ENCODE measurements at places on chromosomes 4 and X.

GRCh38 chr4:184255871-184256642 is 38.4 kb upstream of the ENPP6 start:
- no peak for DNase-seq

GRCh38 chr4:114509340-114509739 is 89.3 kb upstream of the UGT8 start:
- no peak for DNase-seq

DNA sequence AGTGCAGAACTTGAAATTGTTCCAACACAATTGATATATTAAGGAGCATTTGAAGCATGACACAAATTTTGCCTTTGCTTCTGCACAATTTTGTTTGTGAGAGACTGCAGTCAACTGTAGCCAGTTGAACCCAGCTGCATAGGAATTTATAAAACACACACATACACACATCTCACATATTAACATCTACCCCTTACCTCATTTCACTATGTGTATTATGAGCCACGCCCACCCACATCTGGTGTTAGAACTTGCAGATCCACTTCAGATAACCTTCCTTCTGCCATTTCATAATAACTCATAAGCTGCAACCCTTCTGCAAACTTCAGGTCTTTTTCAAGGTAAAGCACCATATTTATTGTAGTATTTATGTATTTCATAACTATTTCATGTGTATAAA is 188.1 kb upstream of the WDFY3 start:
- no peak for DNase-seq

GRCh38 chrX:31376408-31377022 is 304.7 kb upstream of the FTHL17 start:
- DNase-seq, result no peak

DNA sequence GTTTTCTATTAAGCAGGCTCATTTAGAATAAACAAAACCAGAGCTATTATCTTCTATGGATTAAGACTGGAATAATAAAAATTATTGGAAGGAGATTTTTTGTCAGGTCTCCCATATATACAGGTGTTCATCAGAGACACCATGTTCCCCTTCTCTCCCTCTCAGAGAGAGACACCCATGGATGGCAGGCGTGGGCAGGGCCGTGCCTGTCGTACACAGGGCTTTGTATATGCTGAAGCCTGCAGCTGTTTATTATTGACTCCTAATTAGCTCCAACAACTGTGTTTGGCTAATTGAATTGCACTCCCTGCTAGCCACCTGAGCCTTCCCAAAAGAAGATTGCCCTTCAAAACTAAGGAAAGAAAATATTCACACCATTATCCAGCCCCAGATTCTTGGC is 81.6 kb downstream of the GK start:
- DNase-seq, result no peak

DNA sequence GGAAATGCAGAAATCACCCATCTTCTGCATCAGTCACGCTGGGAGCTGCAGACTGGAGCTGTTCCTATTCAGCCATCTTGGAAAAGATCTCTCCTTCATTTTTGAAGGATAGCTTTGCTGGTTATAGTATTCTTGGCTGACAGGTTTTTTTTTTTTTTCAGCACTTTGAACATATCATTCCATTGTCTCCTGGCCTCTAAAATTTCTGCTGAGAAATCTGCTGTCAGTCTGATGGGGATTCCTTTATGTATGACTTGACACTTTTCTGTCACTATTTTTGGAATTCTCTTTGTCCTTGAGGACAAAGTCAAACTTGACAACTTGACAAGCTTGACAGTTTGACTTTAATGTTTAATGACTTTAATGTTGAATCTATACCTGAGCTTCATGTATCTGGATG is 16.8 kb downstream of the HPGDS start:
- DNase-seq, result no peak

DNA sequence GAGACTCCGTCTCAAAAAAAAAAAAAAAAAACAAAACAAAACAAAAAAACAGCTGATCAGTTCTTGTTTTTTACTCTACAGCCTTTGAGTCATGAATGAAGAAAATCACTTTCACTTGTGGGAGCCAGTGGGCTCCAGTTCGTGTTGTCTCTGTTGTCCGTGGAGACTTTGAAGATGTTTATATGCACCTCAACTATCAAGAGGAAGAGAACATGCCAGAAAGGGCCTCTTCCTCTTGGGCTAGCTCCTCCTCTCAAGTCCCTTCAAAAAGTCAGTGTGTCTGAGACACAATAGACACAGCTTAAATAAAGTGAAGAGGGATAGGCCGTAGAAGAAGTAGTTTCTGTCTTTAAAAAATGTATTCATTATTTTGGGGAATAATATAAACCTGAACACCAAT is 182.7 kb downstream of the KDR start:
- DNase-seq, result no peak

- no peak for DNase-seq
Observed at GRCh38 chr4:4631150-4631549, 89.3 kb upstream of the STX18 start.

- no peak for DNase-seq
Observed at GRCh38 chr4:184816962-184817361, 8.8 kb downstream of the ACSL1 start.

DNA sequence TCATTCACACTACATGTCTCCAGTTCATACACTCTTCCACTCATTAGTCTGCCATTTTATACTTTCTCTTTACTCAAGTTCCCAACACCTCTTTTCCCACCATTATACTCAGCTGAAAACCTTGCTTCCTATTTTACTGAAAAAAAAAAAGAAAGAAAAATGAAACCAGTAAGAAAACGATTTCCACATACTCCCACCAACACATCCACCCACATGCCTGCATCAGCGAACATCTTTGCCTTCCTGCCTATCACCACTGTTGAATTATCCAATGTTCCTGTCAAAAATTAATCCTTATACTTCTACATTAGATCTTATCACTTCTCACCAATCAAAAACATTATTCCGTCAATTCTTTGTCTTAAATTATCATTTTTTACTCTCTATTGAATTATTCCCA is 188.1 kb upstream of the FAM241A start:
- DNase-seq, result no peak

- no peak for DNase-seq
Observed at GRCh38 chrX:5730556-5730955, 498.1 kb downstream of the NLGN4X start.

DNA sequence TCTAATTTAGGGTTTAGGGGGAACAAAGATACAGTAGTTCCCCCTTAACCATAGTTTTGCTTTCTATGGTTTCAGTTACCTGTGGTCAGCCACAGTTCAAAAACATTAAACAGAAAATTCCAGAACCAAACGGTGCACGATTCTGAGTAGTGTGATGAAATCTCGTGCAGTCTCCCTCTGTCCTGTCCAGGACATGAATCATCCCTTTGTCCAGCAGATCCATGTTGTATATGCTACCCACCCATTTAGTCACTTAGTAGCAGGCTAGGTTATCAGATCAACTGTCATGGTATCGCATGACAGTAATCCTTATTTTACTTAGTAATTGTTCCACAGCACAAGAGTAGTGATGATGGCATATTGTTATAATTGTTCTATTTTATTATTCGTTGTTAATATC is 556.1 kb downstream of the IL1RAPL1 start:
- no peak for DNase-seq

GRCh38 chr4:151797853-151798252 is 37.0 kb upstream of the GATB start:
- no peak for DNase-seq

GRCh38 chr4:23384741-23385140 is 505.1 kb downstream of the PPARGC1A start:
- DNase-seq, result no peak

- DNase-seq, result peak; percentile 7
Observed at GRCh38 chrX:26442340-26442739, 226.4 kb downstream of the MAGEB5 start.

- no peak for DNase-seq
Observed at GRCh38 chrX:119187298-119187697, 48.8 kb upstream of the PGRMC1 start.

GRCh38 chrX:20623448-20623847 is 356.7 kb upstream of the RPS6KA3 start:
- DNase-seq, result no peak

DNA sequence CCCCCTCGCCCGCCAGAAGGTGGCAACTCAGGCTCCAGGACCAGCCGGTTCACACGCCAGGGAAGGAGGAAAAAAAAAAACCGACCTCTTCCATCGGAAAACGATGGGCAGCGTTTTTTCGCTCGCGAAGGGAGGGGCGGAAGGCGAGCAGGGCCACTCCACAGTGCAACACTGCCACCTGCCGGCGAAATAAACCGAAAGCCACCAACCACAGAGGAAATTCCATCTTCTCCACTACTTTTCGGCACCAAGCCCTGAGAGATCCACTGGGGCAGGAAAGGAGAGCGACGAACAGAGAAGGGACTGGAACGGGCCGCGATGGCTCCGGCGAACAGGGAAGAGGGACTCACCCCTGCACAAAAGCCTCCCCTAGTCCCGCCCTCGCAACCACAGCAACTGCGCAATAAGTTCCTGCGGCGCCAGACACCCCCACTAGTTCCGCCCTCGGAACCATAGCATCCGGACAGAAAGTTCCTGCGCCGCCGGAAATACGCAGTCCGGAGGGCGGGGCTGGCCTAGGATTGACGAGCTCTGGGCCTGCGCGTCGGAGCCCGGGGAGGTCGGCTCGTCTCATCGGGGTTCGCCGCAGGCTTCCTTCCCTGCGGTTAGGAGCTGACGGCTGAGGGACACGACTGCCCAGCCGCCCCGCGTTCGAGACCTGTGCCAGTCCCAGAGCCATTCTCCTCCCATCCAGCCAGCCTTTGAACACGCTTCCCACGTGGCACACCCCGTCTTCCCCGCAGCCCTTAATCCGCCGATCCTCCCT is 23.4 kb downstream of the FAM156A start:
- DNase-seq, result peak; percentile 90

GRCh38 chrX:78548012-78548411 is 111.1 kb downstream of the RTL3 start:
- no peak for DNase-seq

- DNase-seq, result no peak
Observed at GRCh38 chr4:113827285-113827684, 65.7 kb upstream of the CAMK2D start.

DNA sequence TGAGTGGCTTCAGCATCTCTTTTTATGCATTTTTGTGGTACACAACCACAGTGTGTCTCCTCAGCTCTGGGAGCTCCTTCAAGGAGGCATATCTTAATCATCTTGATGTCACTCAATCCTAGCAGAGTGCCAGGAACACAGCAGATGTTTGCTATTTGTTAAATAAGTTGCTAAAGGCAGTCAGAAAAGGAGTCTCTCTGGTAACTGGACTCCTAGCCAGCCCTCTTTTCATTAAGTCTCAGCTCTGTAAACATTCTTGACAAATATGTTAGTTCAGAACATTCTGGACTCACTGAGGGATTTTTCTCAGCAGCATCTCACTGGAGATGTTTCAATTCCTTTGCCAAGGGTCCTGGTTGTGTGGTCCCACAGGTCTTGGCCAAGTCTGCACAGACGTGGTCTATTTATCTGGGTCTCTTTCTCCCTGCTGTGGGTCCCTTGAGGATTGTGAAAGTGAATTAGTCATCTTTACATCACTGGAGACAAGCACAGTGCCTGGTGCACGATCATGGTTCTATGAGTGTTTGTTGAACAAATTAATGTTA is 20.3 kb upstream of the FAM9C start:
- no peak for DNase-seq

GRCh38 chrX:79367907-79368306 is 773 bp upstream of the ITM2A start:
- no peak for DNase-seq

GRCh38 chrX:129798888-129799287 is 19.1 kb downstream of the SASH3 start:
- DNase-seq, result no peak

DNA sequence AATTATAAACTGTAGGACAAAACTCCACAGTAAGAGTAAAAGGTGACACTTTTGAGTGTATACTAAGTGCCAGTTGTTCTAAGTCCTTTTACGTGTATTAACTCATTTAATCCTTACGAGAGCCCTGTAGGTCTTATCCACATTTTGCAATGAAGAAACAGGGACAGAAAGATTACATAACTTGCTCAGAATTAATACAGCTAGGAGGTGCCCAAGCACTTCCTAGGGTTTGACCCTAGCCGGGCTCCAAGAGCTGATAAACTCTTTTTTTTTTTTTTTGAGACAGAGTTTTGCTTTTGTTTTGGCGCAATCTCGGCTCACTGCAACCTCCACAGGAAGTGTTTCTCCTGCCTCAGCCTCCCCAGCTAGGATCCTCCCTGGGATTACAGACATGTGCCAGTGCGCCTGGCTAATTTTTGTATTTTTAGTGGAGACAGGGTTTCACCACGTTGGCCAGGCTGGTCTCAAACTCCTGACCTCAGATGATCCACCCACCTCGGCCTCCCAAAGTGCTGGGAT is 110.4 kb downstream of the UBE2K start:
- DNase-seq, result no peak

GRCh38 chrX:43881410-43882293 is 598 bp downstream of the MAOB start:
- DNase-seq, result no peak

DNA sequence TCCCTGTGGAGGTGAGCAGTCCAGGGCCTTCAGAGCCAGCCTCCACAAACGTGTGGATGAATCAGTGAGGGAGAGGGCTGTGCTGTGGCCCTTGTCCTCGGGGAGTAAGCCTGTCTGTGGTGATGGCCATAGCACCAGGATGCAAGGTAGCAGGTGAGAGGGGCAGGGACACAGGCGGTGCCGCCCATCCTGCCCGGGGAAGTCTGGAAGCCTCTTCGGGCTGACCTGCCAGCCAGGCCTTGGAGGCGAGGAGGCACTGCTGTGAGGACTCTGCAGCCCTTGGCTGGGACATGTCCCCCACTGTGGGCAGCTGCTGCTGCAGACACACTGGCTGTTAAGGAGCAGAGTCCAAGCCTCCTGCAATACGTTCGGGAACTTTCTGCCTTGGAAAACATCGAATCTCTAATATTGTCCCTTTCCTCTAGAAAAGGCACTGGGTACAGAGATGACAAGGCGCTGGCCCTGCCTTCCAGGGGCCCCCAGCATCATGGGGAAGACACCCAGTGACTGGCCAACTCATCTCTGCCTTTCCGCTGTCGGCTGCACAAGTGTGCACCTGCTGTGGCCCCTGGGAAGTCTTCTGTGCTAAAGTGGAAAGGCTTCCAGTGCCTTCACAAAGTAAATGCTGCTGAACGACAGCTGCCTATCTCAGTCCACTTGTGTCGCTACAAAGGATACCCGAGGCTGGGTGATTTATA is 101.4 kb downstream of the ADRA2C start:
- no peak for DNase-seq

DNA sequence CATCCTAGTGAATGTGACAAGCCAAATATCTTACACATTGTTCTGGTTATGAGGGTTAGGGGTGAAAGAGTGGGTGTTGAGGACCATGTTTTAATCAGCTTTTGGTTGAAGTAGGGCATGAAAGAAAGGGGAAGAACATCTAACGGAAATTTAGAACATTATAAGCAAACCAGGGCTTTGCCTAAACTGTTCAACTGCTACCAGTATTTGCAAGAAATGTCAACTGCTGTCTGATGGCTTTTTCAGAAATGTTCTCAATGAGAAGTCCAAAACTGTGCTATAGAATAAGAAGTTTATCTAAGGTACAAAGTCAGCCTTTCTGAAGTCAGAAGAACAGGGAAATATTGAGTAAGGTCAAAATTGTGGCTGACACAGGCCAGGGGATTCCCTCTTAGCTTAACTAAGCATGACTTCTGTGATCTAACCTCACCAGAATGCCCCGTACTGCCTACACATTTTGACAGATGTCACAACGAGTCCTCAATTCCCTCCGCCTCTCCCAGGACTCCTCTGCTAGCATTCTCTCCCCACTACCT is 67.1 kb downstream of the DTHD1 start:
- no peak for DNase-seq

Measured in NCI-H2081 treated with DMSO at 0.1 percent for 48 hours (cell line).